ENCODE measurements at places on chromosomes 4 and X.

- peak; percentile 3 for DNase-seq
Measured at GRCh38 chr4:163331629-163332376, 593 bp downstream of the NPY1R start.

- no peak for DNase-seq
Measured at GRCh38 chr4:166816890-166817289, 417.4 kb downstream of the SPOCK3 start.

DNA sequence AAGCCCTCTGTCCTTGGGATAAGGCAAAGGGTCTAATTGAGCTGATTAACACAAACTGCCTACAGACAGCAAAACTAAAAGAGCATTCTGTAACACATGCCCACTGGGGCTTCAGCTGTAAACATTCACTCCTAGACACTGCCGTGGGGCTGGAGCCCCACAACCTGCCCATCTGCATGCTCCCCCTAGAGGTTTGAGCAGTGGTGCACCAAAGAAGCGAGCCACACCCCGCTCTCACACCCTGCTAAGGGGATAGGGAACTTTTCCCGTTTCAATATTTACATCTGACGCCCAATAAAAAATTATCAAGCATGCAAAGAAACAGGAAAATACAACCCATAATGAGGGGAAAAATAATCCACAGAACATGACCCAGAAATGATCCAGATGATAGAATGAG lies 46.9 kb upstream of the HSD17B10 start:
- no peak for DNase-seq

GRCh38 chrX:19721726-19722370 lies 165.6 kb downstream of the SH3KBP1 start:
- no peak for DNase-seq

GRCh38 chrX:48590203-48591103 lies 6.8 kb upstream of the WDR13 start:
- DNase-seq = no peak

GRCh38 chrX:104118765-104119164 lies 6.4 kb downstream of the ZCCHC18 start:
- no peak for DNase-seq

GRCh38 chrX:109966246-109966645 lies 36.7 kb upstream of the TMEM164 start:
- no peak for DNase-seq

DNA sequence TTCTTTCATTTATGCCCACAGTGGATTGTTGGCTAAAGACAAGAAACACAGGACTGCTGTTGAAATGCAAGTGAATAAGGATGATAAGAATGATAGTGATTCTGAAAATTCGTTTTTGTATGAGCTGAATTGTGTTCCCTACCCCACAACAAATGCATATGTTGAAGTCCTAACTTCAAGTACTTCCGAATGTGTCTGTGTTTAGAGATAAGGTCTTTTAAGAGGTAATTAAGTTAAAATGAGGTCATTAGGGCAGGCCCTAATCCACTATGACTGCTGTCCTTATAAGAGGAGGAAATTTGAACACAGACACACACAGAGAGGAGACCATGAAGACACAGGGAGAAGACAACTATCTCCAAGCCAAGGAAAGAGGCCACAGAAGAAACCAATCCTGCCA lies 126.6 kb upstream of the ACSL4 start:
- no peak for DNase-seq

DNA sequence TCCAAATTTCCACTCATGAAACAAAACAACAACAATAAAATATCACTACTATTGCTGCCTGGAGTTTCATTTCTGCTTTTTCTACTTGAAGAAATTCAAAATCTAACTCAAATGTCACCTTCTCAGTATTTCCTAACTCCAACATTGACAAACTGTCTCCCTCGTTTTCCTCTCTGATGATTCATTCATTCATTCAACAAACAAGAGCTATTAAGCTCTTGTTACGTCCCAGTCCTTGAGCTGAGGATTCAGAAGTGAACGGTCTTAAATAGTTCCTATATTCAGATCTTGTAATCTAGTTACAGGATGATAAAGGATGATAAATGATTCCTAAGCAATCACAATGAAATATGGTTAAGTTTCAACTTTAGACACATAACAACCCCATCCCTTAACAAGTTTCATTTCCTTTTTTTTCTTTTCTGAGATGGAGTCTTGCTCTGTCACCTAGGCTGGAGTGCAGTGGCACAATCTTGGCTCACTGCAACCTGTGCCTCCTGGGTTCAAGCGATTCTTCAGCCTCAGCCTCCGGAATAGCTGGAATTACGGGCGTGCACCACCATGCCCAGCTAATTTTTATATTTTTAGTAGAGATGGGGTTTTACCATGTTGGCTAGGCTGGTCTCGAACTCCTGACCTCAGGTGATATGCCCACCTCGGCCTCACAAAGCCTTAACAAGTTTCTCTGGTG lies 1.7 kb downstream of the SLC9B2 start:
- DNase-seq = peak; percentile 38

GRCh38 chrX:118164138-118164537 lies 47.5 kb upstream of the KLHL13 start:
- no peak for DNase-seq

- no peak for DNase-seq
Measured at GRCh38 chrX:18682979-18683387, 11.1 kb upstream of the RS1 start.

GRCh38 chr4:140343303-140343702 lies 30.1 kb upstream of the SCOC start:
- DNase-seq = no peak

DNA sequence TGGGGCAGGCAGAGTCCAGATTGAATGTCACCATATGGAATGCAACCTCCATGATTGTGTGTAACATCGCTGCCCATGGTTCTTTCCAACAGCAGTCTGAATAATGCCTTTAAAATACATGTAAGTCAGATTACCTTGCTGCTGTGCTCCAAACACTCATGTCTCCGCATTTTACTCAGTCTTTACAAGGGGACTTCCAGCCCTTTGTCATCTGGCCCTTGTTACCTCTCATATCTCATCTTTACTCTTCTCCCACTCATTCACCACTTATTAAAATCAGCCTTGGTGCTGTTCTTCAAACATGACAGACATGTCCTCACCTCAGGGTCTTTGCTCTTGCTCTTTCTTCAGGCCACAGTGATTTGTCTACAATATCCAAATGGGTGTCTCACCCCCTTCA lies 200.4 kb upstream of the GYPA start:
- no peak for DNase-seq

DNA sequence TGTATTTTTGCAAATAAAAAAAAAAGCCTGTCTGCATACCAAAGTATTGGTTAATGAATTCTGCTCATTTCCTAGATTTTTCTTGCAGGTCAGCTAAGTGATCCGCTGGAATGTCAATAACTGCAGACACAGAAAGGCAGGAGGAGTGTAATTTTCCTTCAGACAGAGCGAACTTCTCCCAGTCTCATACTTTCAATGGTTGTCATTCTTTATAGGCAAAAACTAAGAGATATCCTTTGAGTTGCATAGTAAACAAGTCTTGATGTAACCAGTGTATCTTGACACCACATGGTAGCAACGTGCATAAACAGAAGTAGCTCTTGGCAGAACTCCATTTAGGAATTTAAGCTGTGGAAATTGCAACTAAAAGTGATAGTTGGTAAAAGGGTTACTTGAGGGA lies 8.2 kb downstream of the CAPN6 start:
- DNase-seq = no peak

- DNase-seq = no peak
Measured at GRCh38 chr4:52711834-52712250, 39.4 kb downstream of the ERVMER34-1 start.

DNA sequence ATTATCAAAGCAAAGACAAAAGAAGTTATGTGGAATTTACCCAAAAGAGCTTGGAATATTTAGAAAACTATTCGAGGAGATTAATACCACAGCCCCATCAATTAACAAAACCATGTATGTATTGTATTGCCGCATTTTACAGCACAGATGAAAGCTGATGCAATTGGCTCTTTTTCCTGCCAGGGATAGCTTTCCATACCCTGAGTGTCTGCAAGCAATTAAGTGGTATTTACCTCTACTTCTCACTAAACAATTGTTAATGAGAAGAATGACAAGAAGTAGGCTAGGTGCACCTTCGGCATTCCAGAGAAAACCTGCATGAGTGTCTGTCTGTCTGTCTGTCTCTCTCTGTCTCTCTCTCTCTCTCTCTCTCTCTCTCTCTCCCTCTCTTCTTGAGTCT lies 219.5 kb downstream of the PAPSS1 start:
- DNase-seq = no peak

DNA sequence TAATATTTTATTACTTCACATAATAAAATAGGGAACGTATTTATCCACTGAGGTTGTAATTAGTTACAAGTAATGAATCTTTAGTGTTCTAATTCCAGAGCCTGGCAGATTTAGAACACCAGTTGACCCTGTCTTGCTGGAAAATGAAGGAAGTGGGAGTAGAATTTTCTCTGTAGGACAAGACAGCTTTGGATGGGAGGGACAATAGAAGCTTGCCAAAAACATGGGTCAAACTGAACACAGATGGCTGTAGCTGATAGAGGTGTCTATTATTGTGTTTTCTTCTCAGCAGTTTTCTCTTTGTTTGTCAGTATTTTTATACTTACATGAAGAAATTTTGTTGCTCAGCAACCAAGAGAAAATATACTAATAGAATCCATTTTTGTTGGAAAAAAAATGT lies 20.2 kb downstream of the FAT4 start:
- DNase-seq = no peak

DNA sequence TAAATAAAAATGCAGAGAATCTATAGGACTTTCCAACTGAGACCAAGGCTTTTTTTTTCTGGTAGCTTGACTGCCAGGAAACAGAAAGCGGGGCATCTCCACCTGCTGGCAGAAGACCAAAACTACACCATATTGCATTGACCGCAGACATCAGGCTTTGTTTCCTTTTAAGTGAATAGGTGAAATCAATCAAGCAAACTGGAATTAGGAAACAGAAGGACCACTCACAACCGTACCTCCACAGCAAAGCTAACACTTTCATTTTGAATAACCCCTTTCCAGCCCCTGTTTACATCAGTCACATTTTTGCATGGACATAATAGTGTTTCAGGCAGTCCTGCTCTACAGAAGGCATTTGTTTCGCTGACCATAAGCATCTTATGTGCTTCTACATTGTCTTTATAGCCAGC lies 218.2 kb downstream of the IDS start:
- peak; percentile 38 for DNase-seq

DNA sequence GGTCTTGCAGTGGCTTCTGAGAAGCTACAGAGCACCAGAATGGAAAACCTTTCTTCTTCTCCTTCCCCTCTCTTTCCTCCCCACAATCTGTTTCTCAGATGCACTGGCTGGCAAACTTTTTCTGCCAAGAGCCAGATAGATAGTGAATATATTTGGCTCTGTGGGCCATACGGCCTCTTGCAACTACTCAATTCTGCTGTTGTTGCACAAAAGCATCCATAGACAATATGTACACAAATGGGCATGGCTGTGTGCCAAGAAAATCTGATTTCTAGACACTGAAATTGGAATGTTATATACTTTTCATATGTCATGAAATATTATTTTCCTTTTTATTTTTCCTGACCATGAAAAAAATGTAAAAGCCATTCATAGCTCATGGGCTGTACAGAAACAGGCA lies 3.1 kb downstream of the PHEX start:
- no peak for DNase-seq

GRCh38 chrX:19544693-19545305 lies 29.5 kb upstream of the MAP3K15 start:
- peak; percentile 47 for DNase-seq

DNA sequence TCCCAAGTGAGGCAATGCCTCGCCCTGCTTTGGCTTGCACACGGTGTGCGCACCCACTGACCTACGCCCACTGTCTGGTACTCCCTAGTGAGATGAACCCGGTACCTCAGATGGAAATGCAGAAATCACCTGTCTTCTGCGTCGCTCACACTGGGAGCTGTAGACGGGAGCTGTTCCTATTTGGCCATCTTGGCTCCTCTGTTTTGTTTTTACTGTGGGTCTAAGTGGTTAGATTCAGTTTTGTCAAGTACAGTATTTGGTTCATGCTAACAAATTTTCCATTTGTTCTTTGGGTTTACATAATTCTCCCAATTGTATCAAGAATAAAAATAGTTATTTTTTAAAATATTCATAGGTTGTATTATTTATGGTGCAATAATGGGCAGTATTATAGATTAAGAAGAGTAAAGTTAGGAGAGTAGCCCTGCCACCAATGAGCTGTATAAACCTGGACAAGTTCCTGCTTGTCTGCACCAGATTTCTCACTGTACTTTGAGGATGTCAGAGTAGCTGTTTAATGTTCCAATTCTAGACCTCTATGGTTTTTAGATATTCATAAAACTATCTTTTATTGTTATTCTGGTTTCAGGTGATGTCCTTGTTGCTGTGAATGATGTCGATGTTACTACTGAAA lies 23.4 kb downstream of the INTU start:
- DNase-seq = no peak

- DNase-seq = no peak
Measured at GRCh38 chrX:149371986-149372385, 133.1 kb downstream of the IDS start.

- DNase-seq = no peak
Measured at GRCh38 chr4:72449705-72450104, 119.3 kb downstream of the ADAMTS3 start.

GRCh38 chr4:22500128-22500611 lies 15.7 kb downstream of the ADGRA3 start:
- DNase-seq = no peak

GRCh38 chr4:41865306-41865980 lies 69.8 kb upstream of the TMEM33 start:
- DNase-seq = no peak

GRCh38 chr4:94472056-94472826 lies 20.5 kb downstream of the PDLIM5 start:
- no peak for DNase-seq

DNA sequence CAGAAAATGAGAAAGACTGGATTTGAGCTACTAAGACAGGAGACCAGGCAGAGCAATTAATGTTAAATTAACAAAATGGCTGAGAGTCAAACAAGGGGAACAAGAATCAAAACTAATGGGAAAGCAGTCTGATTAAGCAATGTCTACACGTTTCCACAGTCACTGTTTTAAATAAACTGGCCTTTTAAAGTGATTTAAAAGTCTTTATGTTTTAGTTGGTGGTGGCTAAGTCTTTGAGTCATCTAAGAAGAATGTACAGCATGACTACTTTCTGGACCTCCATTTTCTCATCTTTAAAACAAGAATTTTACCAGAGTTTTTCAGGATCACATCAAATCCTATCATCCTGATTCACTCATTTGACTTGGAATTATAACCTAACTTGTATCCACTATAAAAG lies 233.8 kb downstream of the ENOX2 start:
- no peak for DNase-seq

- DNase-seq = no peak
Measured at GRCh38 chr4:56134266-56134665, 185.5 kb downstream of the CEP135 start.

DNA sequence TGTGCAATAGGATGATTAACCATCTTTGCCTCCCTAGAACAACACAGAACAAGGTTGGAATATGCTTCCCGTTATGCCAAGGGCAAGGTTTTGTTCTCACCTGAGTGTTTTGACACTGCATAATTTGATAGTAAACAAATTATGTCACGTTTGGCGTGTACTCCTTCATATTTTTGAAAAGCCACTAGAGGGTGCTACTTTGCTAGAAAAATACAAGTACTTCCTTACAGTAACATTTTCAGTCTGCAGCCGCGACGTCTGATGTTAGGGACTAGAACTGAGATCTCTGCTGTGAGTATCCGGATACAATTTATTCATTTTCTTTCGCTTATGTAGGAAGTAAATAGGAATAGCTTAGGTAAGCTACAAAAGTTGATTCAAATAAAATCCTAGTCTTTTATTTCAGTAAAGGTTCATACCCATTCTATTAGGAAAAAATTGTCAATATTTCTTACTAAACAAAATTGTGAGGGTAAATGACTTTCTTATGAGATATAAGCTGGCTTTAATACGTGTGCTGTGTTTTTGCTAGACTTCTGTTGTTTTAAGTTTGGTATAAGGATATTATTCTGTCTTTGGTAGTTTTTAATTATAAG lies 181.1 kb upstream of the WDFY3 start:
- peak; percentile 43 for DNase-seq
